Tongue (tissue), 3 donors: ENCODE measurements at places on chromosomes 16 and 17. TPM values are rescaled to one million over a fixed set of nuclear protein-coding genes. Genes with fewer than 3 reads are reported as not detected.

GRCh38 chr16:50458667-50459495, 89.3 kb upstream of the NKD1 start:
- no peak for DNase-seq

DNA sequence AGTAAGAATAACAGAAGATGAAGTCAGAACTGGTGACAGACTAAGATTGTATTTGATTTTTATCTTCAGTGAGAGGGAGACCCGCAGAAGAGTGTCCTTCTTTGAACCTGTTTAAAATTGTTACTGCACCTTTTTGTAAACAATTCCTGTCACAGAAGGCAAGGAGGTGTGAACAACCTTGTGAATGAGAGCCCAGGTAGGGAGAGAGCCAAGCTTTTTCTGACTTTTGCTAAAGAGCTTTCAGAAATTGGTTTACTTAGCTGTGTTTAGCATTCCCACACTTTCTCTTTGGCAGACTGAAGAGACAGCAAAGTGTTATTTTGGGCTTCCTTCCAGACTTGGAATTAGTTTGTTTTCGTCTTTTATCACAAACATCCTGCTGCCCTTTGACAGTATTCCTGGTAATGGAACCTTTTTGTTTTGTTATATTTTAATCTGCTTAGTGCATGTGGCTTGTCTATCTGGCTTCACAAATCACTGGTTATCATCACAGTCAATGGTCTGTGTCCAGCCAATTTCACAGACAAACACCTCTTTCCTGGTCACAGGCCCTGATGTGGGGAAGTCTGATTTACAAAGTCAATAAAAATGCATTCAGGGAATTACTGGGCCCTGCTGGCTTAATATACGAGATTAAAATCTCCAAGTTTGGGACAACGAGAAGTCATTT, 85.7 kb upstream of the HS3ST2 start:
- DNase-seq: peak; percentile 71

DNA sequence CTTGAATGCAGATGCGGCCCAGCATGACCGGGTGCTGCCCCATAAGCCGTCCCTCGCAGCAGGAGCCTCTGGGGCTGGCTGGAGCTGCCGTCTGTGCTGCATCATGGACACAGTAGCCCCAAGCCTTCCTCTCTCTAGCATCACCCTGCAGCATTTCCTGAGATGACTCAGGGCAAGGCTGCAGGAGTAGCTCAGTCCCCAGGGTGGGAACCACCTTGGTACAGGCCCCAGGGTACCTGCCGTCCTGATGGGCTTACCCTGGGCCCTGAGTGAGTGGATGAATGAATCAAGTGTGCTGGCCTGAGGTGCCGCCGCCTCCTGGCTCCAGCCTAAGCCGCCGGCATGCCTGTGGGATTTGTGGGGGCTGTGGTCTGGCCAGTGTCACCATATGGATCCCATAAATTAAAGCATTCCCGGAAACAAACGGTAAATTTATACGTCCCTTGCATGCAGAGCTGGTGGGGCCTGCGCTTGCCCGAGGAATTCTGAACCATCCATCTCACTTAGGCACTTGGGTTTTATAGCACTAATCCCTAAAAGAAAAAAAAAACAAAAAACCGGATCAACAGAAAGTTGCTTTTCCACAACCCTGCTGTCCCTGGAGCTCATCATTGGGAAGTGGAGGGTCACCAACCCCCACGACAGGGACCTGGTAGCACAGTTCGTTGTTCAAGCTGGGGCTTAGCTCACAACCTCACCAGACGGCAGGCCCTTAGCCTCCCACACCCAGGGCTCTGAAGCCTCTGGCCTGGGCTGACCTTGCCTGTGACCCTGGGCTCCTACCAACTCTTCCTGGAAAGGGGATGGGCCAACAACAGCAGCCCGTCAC, 242.6 kb upstream of the CIBAR2 start:
- DNase-seq: no peak

- no peak for DNase-seq
Measured at GRCh38 chr16:58465817-58466216, 34.1 kb upstream of the NDRG4 start.

DNA sequence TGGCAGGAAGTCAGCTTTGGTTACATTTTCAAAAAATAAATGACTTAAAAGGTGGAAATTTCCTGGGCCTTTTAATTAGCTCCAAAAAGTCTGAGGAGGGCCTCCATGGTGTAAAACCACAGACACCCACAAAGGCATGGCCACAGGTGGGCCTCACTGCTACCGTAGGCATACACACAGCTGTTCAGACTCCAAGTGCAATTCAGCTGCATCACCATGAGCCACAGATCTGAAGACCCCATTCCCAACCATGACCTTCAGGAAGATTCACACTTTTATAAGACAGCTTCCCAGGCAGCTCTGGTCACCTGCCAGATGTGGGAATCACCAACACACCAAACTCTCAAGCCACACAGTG, 20.6 kb downstream of the CSNK2A2 start:
- DNase-seq: no peak

DNA sequence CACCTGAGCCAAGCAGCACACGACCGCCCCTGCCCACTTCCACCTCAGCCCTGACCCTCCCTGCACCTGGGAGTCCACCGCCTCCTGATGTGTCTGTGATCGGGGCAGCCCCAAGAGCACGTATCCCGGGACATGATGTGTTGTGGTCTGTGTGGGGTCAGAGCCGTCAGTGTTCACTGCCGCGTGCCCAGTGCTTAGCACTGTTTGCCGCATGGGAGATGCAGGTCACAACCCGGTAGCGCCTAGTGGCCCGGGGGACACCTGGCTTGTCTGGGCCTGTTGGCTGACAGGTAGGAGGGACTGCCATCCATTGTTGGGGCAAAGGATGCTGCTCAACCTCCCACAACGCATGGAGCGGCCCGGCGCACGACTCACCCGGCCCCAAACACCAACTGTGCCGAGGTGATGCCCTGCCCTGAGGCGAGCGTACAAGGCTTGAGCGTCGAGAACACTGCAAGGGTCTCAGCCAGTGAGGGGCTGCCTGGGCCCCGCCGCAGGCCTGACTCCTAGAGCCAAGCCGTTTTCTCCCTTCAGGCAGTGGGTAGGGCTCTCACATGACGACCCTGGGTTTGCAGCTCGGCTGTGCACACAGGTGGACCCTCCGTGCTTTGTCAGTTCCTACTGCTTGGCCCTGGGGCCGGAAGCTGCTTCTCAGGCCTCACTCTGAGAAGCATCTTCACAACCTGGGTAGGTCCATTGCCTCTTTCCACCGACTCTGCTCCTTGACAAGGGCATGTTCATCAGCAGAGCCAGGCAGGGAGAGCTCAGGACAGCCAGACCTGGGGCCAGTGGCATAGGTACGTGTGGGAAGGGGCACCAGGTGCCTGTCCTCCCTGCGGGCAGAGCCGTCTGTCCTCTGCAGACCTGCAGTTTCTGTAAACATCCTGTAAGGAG, 5.9 kb upstream of the C16orf95 start:
- DNase-seq: no peak

GRCh38 chr17:40647624-40648383, at the start of gene SMARCE1:
Gene SMARCE1 (minus strand): TSS chr17:40647818. CDS start chr17:40645802, 2,016 bp downstream.
- DNase-seq: peak; percentile 87

- DNase-seq: peak; percentile 13
Measured at GRCh38 chr17:71234349-71234748, 886.5 kb upstream of the SOX9 start.

DNA sequence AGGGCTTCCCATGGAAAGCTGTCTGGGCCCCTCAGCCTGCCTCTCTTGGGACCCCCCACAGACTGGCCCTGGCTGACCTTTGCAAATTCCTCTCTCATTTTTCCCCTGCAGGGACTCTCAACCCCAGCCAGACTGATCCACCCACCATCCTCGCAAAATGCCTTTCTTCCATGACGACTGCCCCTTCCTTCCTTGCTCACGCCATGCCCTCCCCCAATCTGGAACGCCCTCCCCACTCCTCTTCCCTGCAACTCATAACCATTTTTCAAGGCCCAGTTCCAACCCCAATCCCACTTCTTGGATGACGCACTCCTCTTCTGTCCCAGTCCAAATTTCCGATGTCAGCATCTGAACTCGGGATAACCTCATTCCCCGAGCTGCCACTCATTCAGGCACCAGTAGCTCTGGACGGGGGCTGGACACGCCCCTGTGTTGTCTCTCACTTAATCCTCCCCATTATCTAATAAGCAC, 1.3 kb upstream of the DNAI2 start:
- peak; percentile 58 for DNase-seq

DNA sequence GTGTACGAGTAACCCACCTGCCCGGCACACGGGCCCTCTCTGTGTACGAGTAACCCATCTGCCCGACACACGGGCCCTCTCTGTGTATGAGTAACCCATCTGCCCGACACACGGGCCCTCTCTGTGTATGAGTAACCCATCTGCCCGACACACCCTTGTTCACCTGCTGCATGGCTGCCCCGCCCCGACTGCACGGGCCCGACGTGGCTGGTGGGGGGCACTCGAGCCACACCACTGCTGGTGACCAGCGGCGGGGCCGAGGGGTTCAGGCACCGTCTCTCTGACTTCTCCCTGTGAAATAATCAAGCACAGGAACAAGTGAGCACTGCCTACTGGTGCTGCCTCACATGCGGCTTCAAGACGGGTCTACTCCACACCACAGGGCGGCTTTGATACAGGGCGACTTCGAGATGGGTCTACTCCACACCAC, 22.1 kb downstream of the MAP1LC3B start:
- DNase-seq: no peak

DNA sequence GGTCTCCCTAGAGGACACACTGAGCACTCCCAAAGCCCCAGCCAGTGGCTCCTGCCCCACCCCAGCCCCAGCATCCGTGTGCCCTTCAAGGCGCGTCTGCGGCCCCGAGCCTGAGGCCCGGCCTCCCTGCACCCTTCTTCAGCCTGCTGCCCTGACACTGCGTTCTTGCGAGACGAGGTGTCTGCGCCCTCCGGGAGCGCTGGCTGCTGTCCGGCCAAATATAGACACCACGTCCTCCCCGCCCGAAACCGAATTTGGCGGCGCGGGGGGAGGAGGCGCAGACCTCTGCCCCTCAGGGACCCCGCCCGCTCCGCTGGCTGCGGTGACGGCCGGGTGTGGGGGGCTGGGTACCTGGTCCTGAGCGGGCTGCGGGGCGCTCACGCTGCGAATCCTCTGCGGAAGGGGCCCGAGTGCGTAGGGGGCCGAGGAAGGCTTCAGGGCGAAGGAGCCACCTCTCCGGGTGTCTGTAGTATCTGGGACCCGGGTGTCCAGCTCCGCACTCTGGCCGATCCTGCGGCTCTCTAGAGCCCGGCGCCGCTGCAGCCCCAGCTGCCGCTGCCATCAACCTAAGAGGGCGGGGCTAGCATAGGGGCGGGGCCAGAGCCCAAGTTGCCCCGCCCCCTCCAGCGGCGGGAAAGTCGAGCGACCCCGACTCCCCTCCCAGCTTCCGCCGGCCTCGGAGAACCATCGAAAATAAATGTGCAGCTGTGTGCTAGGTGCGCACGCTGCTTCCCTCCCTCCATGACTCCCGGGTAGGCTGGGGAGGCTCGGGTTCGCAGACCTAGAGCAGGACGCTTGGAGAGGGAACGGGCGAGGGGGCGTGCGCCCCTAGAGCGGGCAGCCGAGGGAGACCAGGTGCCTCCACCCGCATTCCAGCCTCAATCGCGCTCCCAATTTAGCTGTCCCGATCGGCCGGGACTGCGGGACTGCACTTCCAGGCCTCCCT, at the start of gene CORO6:
CORO6 (minus strand) TSS at position 576 of the 946 bp plus-strand sequence. CDS start 1,491 bp downstream, outside the sequence.
- peak; percentile 82 for DNase-seq

- DNase-seq: no peak
Measured at GRCh38 chr17:49645654-49646053, 32.2 kb downstream of the SPOP start.

DNA sequence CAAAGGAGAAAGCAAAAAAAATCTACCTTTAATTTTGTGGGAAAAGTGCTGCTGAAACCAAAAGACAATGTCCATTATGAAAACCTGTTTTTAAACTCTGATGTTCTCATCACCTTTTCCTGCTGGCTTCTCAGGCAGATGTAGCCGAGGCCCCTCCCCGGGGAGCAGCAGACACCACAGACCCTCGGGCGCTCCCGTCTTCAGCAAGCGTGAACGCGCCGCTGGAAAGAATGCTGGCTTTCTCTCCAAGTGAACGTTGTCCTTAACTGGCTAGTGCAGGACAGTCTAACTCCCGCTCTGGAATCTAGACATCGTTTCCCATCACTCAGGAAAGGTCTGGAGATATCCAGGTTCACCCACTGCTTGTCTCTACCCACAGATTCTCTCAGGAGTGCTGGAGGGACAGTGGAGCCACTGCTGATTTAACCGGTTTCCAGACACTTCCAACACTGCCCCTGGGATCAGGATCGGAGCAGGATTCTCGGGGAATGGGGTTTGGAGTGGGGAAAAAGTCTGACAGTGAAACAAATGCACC, 211.2 kb downstream of the RBFOX3 start:
- DNase-seq: peak; percentile 22

GRCh38 chr17:1958134-1958881, 66.8 kb downstream of the RTN4RL1 start:
- peak; percentile 74 for DNase-seq

- DNase-seq: no peak
Measured at GRCh38 chr17:66073384-66073783, 118.5 kb downstream of the CEP112 start.

DNA sequence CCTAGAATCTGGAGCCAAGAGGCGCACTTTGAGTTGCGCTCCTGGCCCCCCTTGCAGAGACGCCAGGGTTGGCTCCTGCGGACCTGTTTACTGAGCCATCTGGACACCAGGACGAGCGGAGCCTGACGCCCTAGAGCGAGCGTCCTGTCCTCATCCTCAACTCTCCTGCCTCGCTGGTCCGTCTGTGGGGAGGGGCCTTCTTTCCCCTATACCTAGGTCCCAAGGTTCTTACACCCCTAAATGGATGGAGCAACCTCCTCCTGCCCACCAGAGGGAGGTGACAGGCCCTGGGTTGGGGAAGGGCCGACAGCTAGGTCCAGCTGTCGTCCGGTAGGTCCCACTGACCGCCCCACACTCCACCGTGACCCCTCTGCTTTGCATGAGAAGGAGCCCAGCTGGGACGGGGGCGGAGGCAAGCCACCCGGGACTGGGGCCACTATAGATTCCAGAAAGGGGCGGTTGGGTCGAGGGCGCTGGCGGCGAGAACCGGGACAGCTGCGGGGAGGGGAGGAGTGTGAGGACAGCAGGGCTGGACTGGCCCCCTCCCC, 3.1 kb upstream of the LHX1 start:
- peak; percentile 43 for DNase-seq

- DNase-seq: no peak
Measured at GRCh38 chr16:85431431-85432124, 181.5 kb upstream of the GSE1 start.

- DNase-seq: no peak
Measured at GRCh38 chr16:73252446-73252845, 204.5 kb upstream of the ZFHX3 start.

GRCh38 chr17:38568845-38569510, 36.8 kb downstream of the SRCIN1 start:
- DNase-seq: no peak

DNA sequence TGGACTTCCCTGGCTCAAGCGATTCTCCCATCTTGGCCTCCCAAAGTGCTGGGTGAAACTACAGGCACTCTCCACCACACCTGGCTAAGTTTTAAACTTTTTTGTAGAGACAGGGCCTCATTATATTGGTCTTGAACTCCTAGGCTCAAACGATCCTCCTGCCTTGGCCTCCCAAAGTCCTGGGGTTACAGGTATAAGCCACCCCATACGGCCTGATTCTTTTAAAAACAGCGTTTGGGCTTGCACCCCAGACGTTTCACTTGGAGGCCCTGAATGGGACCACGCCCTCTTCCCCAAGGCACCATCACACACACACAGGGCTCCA, 29.4 kb upstream of the GINS2 start:
- no peak for DNase-seq

Gene LITAF
- total RNA-seq: 38.9 TPM

Gene TNFRSF13B
- total RNA-seq: not detected

Gene SMTNL2
- total RNA-seq: 174 TPM

Gene GDPD3
- total RNA-seq: 3.3 TPM

Gene CES4A
- total RNA-seq: 5.2 TPM
